ENCODE measurements at places on chromosomes 5 and 9.

GRCh38 chr9:135258461-135258860 lies 171.0 kb downstream of the OLFM1 start:
- no peaks in the 10 kb centered on the region for H3K4me1 ChIP-seq
- no peak overlapping the region for H3K27ac ChIP-seq
- no peaks in the 10 kb centered on the region for H3K36me3 ChIP-seq
- DNase-seq, result no peak
- H3K27me3 ChIP-seq, result no peaks in the 10 kb centered on the region

DNA sequence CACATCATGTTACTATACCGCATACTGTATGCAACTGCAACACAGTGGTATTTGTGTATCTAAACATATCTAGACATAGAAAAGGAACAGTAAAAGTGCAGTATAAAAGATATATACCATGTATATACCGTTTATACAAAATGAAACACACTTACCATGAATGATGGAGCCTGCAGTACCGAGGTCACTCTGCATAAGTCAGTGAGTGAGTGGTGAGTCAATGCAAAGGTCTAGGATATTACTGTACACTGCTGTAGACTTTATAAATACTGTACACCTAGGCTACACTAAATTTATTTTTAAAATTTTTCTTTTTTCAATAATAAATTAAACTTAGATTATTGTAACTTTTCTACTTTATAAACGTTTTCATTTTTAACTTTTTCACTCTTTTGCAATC lies 29.3 kb downstream of the PRELID2 start:
- no peaks in the 10 kb centered on the region for H3K27me3 ChIP-seq
- no peaks in the 10 kb centered on the region for H3K4me1 ChIP-seq
- H3K27ac ChIP-seq, result no peak overlapping the region
- H3K4me3 ChIP-seq, result no peak overlapping the region
- no peak for DNase-seq
- no peaks in the 10 kb centered on the region for H3K36me3 ChIP-seq

- no peak overlapping the region for H3K4me3 ChIP-seq
- no peak overlapping the region for H3K27ac ChIP-seq
- H3K27me3 ChIP-seq, result no peaks in the 10 kb centered on the region
- DNase-seq, result no peak
- no peaks in the 10 kb centered on the region for H3K36me3 ChIP-seq
- H3K4me1 ChIP-seq, result no peaks in the 10 kb centered on the region
These were observed 1050.2 kb downstream of the CDH12 start for GRCh38 chr5:21802869-21803490.

DNA sequence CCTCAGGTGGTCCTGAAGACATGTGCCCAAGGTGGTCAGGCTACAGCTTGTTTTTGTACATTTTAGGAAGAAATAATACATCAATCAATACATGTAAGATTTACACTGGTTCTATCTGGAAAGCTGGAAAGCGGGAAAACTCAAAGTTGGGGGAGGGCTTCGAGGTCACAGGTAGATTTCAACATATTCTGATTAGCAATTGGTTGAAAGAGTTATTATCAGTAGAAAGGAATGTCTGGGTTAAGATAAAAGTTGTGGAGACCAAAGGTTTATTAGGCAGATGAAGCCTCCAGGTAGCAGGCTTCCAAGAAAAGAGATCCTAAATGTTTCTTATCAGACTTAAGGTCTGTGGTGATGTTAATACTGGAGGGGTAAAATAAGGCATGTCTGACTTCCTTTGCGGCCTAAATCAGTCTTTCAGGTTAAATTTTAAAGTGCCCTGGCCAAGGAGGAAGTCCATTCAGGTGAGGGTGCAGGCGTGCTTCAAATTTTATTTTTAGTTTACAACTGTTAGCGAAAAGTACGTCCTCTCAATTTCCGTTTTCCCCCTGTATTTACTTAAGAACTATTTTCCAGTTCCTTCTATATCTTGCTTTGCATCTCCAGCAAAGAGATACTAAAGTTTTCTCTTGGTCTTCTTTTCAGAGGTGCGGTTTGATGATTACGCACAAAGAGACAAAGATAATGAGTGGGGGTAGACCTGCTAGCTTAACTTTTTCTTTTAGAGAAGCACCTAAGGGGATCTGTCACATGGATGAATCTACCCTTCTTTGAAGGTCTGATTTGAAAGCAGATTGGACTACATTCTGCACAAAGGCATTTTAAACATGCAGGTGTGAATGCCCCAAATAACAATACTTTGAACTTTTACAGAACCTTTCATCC lies 578.6 kb downstream of the RAB3C start:
- H3K27me3 ChIP-seq, result no peaks in the 10 kb centered on the region
- DNase-seq, result no peak
- H3K27ac ChIP-seq, result no peak overlapping the region
- H3K36me3 ChIP-seq, result no peaks in the 10 kb centered on the region
- H3K4me1 ChIP-seq, result no peaks in the 10 kb centered on the region

DNA sequence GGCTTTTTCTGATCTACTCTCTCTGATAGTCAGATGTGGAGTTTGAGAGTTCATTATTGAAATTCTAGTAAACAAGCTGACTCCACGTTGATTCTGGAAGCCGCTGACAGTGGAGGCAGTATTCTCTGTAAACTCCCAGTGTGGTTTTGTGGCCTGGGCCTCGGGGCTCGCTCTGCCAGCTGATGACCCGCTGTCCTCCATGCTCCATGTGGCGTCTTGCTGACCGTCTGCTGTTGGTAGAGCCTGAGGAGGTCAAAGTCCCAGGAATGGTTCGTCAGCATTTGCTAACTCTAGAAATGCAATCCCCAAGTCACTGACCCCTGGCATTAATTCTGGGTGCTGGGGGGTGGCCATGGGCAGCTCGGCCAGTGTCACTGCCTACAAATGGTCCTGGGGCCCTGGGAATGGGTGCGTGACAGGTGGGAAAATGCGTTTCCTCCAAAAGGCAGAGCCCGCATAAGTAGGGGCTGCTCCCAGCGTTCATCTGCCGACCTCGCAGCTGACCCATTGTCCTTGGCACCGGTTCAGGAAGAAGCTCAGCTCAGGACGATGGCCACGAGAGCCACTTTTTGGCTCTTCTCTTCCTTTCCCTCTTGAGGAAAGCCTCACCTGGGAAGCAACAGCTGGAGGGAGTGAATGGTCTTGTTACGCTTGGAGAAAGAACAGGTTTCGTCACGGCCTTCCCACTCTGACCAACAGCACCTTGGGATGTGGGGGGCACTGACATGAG lies 55.1 kb downstream of the MRPL36 start:
- no peak for DNase-seq
- H3K36me3 ChIP-seq, result peaks cover 3% of the 10 kb centered on the region
- no peaks in the 10 kb centered on the region for H3K4me1 ChIP-seq
- no peak overlapping the region for H3K27ac ChIP-seq
- peaks cover 5% of the 10 kb centered on the region for H3K27me3 ChIP-seq

- no peaks in the 10 kb centered on the region for H3K27me3 ChIP-seq
- no peak for DNase-seq
- H3K27ac ChIP-seq, result no peak overlapping the region
- H3K36me3 ChIP-seq, result no peaks in the 10 kb centered on the region
- H3K4me3 ChIP-seq, result no peak overlapping the region
These were observed 1785.5 kb downstream of the EFNA5 start for GRCh38 chr5:105885266-105885665.

DNA sequence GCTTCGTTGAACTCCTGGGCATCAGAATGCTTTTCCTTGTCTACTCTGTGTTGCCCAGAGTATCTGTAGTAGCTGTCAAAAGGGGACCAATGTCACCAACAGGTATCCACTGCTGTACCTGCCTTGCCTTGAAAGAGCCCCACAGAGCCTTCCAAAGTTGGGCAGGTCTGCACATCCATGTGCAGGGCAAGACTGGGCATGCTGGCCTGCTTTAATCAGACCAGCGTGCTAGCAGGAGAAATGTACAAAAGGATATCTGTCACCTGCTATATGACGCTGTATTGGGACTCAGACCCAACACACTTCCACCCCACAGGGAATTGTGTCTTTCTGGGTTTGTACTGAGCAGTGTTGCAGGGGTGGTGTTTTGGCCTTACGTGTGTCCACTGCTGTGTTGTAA lies 11.9 kb downstream of the DELE1 start:
- no peaks in the 10 kb centered on the region for H3K27me3 ChIP-seq
- H3K4me3 ChIP-seq, result no peak overlapping the region
- DNase-seq, result no peak
- peaks cover 84% of the 10 kb centered on the region for H3K36me3 ChIP-seq

- peak overlapping the region; percentile 64 for H3K27ac ChIP-seq
- H3K4me3 ChIP-seq, result peak overlapping the region; percentile 29
- H3K27me3 ChIP-seq, result peaks cover 13% of the 10 kb centered on the region
- H3K4me1 ChIP-seq, result peaks cover 45% of the 10 kb centered on the region
- no peak for DNase-seq
These were observed 78.5 kb upstream of the EPB41L4B start for GRCh38 chr9:109399258-109399767.

DNA sequence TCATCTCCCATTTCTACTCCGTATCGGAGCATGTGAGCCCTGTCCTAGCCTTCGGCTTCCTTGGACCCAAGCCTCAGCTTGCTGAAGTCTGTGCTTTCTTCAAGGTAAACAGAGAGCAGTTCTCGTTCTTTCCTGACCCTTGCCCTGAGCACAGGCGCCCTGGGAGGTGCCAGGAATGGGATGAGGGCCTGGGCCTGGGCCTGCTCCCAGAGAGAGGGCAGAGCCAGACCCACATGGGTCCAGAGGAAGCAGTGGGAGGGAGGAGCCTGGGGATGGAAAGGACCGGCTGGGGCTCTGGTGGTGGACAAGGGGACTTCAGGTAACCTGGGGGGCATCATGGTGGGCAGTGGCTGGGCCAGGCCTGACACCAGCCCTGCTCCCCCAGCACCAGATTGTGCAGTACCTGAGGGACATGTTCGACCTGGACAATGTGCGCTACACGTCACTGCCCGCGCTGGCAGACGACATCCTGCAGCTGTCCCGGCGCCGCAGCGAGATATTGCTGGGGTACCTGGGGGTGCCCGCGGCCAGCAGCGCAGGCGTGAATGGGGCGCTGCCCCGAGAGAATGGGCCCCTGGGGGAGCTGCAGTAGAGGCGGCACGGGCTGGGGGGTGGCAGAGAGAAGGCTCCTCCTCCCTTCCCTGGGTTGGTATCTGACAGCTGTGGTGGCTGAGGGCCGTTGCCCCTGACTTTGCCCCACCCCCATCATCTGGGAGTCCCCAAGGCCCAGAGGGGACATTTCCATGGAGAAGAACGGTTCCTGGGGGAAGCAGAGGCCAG lies 10.9 kb upstream of the DOLPP1 start:
- H3K27me3 ChIP-seq, result no peaks in the 10 kb centered on the region
- no peak overlapping the region for H3K4me3 ChIP-seq
- H3K36me3 ChIP-seq, result peaks cover 21% of the 10 kb centered on the region
- peaks cover 26% of the 10 kb centered on the region for H3K4me1 ChIP-seq
- DNase-seq, result no peak
- H3K27ac ChIP-seq, result peak overlapping the region; percentile 12

DNA sequence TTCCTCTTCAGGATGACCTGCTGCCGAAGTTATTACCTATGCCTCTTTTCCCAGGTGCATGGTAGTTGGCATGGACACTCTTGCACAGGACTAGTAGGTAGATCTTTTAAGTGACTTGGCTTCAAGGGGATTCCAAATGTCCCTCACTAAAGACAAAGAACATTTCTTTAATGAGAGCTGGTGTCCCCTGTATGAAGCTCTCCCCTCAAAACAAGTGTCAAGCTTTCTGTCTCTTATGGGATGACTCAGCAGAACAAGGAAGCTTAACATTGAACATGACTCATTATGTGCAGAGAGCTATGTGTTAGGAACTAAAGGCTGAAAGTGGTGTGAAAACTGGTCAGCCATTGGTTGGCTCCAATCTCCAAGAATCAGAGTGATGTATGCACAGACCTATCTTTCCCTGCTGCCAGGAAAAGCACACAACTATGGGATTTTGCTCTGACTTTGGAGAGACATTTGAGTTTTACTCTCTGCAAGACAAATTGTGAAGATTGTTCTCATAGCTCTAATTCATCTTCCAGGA lies 120.5 kb downstream of the PRDM6 start:
- peaks cover 8% of the 10 kb centered on the region for H3K27me3 ChIP-seq
- no peaks in the 10 kb centered on the region for H3K36me3 ChIP-seq
- no peak for DNase-seq
- no peaks in the 10 kb centered on the region for H3K4me1 ChIP-seq

DNA sequence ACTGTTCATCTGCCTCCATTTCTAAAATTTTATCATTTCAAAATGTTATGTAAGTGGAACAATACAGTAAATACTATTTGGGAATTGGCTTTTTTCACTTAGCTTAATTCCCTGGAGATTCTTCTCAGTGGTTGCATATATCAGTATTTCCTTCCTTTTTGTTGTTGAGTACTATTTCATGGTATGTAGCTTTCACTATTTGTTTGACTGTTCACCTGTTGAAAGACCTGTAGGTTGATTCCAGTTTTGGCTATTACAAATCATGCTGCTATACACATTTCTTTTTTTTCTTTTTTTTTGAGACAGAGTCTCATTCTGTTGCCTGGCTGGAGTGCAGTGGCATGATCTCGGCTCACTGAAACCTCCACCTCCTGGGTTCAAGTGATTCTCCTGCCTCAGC lies 33.0 kb upstream of the PWWP2A start:
- H3K27me3 ChIP-seq, result peaks cover 3% of the 10 kb centered on the region
- H3K4me1 ChIP-seq, result no peaks in the 10 kb centered on the region
- DNase-seq, result no peak
- no peaks in the 10 kb centered on the region for H3K36me3 ChIP-seq

DNA sequence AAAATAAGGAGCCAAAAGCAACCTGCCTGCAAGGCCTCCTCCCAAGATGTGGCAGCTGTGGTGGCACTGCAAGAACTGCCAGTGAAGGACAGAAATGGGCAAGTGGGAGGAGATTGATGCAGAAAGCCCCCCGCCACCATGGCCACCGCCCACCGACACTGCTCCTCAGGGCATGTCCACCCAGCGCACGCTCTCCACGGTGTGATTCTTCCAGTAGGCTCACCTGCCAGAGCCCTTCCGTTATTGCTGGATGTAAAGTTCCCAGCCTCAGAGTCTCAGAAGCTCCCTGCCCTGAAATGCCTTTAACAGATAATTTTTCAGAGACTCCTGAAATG lies 155.2 kb upstream of the PHYKPL start:
- H3K27me3 ChIP-seq, result peaks cover 16% of the 10 kb centered on the region
- DNase-seq, result no peak
- no peaks in the 10 kb centered on the region for H3K36me3 ChIP-seq
- H3K27ac ChIP-seq, result no peak overlapping the region
- no peaks in the 10 kb centered on the region for H3K4me1 ChIP-seq
- no peak overlapping the region for H3K4me3 ChIP-seq

DNA sequence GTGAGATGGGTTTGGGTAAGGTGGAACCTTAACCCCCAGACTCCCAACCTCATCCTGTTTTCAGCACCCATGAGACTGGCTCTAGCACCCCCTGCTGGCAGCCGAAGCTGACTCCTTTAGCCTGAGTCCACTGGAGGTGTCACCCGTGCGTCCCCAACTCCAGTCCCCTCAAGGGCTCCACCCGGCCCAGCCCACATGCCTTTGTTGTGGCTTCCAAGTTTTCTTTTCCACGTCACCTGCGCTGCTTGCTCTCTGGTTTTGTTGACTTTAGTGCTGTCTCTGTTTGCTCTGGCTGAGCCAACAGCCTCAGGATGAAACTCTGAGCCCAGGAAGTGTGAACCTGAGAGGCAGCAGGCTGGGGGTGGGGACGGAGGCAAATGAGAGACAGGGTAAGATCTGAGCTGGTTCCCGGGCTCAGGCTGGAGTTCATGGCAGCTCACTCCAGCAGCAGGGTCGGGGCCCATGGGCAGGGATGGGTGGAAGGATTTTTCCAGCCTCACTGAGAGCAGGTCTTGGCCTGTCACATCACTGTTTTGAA lies 13.2 kb upstream of the AQP7 start:
- no peaks in the 10 kb centered on the region for H3K36me3 ChIP-seq
- no peak overlapping the region for H3K4me3 ChIP-seq
- H3K27me3 ChIP-seq, result peaks cover 19% of the 10 kb centered on the region
- H3K27ac ChIP-seq, result no peak overlapping the region
- H3K4me1 ChIP-seq, result no peaks in the 10 kb centered on the region
- DNase-seq, result peak; percentile 22
